Urothelium cell line (cell line): ENCODE measurements at places on chromosomes 13 and 19.

- no peak for DNase-seq
Measured at GRCh38 chr19:10143681-10144080, 24.0 kb upstream of the EIF3G start.

DNA sequence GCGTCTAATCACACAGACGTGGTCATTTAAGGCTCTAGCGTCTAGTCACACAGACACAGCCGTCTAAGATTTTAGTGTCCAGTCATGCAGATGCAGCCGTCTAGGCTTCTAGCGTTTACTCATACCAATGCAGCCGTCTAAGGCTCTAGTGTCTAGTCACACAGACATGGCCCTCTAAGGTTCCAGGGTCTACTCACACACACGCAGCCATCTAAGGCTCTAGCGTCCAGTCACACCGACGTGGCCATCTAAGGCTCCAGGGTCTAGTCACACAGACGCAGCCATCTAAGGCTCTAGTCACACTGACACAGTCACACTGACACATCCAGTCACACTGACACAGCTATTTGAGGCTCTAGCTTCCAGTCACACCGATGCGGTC lies 55.7 kb downstream of the KLF2 start:
- DNase-seq: no peak

DNA sequence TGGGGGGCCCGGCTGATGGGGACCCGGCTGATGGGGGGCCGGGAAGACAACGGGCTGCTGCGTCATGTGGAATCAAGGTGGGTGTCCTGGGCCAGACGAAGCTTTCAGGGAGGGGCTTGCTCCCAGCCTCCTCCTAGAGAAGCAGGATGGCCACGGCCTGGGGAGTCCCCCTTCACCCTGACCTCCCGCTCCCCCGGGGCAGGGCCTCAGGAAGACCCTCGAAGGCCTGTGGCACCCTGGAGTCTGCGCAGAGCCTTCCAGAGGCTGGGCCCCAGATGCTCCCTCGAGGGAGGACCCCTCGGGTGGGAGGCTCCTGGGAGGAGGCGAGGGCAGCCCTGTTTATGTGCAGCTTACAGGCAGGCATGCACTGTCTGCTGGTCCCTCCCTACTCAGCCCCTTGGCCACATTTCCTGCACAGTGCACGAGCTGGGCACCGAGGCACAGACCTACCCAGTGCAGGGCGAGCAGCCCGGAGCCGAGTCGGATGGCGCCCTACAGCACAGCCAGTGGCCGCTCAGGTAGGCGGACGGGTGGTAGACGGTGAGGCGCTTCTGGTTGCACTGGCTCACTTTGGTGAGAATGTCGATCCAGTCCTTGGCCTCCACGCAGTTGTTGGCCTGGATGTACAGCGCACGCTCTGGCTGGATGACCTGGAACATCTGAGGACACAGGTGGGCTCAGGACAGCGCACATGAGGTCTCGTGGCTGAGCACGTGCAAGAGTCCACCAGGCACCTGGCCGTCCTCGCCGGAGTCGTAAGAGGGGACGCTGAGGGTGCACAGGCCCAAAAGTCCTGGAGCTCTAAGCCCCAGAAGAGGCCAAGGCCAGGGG lies 22.4 kb upstream of the C13orf46 start:
- no peak for DNase-seq

- DNase-seq: no peak
Measured at GRCh38 chr19:42388851-42389489, 1.1 kb downstream of the CNFN start.

DNA sequence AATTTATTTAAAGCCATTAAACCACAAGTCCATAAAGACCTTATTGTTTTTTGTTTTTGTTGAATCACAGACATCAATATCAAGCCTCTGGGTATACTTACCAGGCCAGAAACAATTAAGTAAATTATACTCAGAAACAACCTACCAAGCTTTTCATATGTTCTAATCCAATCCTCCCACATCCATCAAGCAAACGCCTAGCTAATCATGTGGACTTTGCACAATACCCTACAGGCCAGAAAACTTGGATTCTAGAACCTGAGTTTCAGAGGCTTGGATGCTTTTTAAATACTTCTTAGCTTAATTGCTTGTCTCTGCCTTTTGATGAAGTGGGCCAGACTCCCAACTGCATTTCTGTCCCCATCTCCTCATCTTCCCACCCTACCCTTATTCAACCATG lies 39.9 kb downstream of the TGDS start:
- DNase-seq: no peak

GRCh38 chr19:33293255-33294057 lies 8.9 kb downstream of the CEBPA start:
- DNase-seq: peak; percentile 42

DNA sequence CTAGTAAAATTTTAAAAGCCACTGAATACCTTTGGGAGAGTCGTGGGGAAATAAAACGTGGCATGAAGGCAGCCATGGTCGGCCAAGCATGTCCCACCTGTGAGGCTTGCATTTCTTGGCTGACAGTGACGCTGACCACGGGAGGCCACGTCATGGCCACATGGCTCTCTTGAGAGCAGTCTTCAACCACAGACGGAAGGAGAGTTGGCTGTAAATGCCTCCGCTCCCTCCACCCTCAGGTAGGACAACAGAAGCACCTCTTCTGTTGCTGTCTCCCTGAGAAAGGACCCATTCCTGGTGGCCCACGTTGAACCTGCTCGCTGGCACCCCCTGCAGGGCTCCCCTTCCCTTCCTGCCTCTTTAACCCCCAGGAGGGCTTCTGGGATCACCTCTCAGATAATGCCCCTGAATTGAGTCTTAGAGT lies 10.6 kb upstream of the LRRC25 start:
- DNase-seq: no peak

DNA sequence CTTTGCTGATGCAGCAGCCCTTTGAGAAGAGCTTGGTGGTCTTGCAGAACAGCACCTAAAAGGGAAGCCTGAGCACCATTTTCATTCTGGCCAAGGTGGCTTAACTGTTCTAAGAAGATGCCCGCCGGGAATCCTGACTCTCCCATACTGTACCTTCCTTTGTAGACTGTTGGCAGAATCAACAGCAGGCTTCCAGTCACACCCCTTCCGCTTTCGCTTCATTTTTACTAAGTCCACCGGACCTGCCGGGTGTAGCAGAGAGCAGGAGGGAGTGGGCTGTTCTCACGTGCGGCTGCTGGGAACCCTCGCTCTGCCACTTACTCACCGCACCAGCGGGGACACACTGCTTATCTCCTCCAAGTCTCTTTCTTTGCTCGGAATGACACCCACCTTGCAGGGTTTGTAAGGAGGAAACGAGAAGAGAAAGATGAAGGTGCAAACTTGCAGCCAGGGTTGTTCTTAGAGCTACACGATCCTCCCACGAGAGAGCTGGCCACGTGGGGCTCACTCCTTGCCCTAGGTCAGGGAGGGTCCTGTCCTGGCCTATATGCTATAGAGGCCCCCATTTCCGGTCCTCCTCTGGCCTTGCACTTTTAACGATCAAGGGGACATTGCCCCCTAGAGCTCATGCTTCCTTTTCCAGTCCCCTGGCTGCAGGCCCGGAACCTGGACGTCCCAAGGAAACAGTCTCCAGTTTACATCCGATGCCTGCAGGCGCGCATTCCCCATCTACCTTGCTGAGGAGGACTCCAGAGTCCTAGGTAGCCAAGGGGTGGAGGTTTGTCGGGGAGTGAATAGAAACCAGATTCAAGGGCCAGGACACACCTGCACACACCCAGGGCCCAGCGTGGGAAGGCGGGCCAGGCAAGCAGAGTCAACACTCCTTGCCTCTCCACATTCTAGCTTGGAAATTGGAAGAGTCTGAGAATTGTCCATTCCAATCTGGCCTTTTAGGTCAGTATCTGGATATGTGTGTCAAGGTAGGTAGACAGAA lies 453.6 kb downstream of the IRS2 start:
- no peak for DNase-seq

- no peak for DNase-seq
Measured at GRCh38 chr19:28843761-28844492, 369.0 kb downstream of the UQCRFS1 start.

DNA sequence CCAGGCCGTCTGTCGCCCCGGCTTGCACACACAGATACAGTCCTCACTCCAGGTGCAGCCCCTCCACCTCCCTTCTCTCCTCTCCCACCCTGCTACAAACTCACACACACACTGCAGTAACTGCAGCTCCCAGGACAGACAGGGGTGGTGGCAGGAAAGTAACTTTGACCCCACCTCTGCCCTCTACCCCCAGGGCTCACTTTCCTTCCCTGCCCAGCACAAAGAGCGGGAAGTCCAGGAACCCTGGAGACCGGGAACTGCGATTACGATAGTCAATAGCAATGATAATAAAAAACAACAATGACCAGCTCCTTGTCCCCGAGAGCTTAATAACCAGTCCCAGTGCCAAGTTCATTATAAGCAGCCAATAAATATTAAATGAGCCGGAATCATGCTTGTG lies at the start of gene CEACAM20:
CEACAM20 (minus strand) TSS at position 140 of the 400 bp plus-strand sequence. CDS start 166 bp downstream, outside the sequence.
- no peak for DNase-seq

DNA sequence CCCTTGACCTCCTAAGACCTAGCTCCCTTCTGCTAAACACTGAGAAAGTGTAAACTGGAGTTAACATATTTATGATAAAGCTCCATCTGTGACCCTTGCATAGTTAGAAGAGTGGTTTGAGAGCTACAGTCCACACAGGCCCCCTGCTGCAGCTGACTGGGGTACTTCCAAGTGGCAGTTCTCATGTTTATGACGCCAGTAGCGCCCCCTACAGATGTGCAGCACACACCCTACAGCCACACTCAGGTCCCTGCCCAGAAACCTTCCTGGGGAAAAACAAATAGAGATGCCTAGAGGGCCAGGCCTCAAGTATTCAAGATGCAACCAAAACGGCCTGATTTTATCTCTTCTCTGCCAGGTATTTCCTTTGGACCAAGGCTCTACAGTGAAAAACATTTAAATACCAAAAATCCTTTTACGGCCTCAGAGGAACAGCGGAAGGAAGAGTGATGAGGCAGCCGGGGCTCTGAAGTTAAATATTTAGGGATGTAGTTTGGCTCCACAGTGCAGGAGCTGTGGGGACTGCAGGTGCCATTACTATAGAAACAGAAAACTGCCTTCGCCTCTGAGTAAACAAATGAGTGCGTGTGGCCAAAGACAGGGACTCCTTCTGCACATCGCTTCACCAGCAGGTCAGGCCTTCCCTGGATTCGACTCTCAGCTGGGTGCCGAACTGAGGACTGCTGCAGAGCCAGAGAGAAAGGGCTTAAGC lies 553.1 kb downstream of the EFNB2 start:
- no peak for DNase-seq

DNA sequence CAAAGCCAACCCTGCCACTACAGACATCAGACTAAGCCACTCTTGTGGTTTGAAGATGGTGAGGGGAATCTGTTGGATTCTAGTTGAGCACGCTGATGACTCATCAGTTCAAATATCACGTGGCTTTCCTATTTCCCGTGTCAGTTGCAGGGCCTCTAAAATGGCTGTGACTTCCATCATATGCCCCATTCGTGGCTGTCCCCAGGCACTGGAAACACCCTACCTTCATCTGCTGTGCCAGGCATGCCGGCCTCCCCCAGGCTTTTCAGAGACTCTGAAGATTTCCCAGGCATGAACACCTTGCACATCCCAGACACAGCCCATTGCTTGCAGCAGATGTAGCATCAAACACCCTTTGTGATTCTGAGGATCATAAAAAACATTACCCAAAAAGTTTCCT lies 659.9 kb downstream of the UQCRFS1 start:
- peak; percentile 63 for DNase-seq

DNA sequence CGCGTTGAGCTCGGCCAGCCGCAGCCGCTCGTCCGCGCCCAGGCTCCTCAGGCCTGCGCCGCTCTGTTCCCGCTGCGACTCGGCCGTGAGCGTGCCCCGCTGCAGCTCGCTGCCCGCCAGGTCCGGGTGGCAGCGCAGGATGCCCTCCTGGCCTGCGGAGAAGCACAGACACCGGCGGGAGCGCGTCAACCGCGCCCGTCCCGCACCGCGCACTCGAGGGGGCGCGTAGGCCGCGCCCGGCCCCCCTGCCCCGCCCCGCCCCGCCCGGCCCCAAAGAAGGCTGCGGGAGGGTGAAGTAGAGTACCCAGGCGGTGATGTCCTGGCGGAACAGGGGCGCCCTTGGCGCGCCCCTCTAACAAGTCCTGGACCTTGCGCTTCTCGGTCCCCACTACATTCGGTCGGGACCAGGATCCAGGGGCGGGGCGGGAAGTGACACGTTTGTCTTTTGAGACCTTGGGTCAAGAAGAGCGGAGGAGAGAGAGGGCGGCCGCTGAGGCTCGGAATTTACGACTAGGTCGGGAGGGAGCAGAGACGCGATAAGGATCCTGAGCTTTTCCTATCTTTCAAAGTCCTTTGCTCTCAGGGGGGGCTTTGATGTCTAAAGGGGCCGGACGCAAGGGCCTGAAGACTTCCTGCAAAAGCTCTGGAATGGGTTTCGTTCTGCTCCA lies 9.3 kb upstream of the CDX2 start:
- no peak for DNase-seq

GRCh38 chr13:40026741-40027140 lies 371.3 kb downstream of the COG6 start:
- no peak for DNase-seq

GRCh38 chr19:45161738-45162607 lies 1.2 kb upstream of the NKPD1 start:
- peak; percentile 41 for DNase-seq

- DNase-seq: peak; percentile 73
Measured at GRCh38 chr19:33339016-33339984, 34.2 kb upstream of the CEBPG start.

GRCh38 chr19:39052243-39052746 lies 19.9 kb upstream of the FBXO27 start:
- peak; percentile 50 for DNase-seq

- no peak for DNase-seq
Measured at GRCh38 chr19:56201973-56202372, at the start of gene ZSCAN5C. Gene ZSCAN5C (plus strand): TSS chr19:56202273. CDS start chr19:56205914, 3,641 bp downstream.

DNA sequence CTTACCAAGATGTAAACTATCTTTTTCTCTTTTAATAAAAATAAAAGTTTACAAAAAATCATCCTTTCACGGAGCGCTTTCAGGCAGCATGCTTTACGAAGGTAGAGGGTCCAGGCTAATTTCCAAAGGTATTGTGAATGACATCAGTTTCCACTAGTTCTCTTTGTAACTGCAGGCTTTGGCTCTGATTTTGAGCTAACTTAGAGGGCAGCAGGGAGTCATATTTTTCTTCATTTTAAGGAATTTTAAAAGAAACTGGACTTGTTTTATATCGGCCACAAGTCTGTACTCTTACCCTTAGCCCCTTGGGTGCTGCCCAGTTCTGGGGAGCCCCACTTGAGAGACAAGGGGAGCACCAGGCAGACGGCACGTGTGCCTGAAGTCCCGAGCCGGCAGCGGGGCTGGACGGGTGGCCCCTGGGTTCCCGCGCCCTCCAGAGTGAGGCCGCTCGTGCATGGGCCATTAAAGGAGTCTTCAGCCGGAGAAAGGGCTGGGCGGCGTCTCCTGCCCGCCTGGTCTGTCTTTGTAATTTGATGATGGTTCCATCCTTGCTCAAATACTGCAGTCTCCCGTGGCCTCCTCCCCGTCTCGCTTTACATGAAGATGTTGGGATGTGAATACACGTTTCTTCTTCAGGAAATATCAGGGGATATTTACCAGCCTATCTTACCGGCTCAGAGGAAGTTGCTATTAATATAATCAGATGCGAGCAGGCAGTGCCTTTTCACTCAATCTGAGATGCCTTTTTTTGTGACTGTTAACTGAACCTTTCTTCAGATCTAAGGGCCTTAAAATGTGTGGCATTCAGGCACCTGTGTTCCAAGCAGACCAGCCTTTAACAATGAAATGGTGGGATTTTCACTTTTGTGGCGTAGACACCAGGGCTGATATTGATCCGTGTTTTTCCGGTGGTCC lies 67.4 kb downstream of the GGACT start:
- no peak for DNase-seq

GRCh38 chr13:109939180-109939579 lies 152.8 kb upstream of the IRS2 start:
- DNase-seq: no peak
